ENCODE measurements at places on chromosomes 7 and 10. TPM values are rescaled to one million over a fixed set of nuclear protein-coding genes. Genes with fewer than 3 reads are reported as not detected.

The CFAP46 gene
- 1.8 TPM for total RNA-seq

The CYP2C9 gene
- not detected for total RNA-seq

The SVOPL gene
- not detected for total RNA-seq

The C7orf33 gene
- total RNA-seq: not detected

The AKR1C8 gene
- not detected for total RNA-seq

The CDHR1 gene
- total RNA-seq: 1.8 TPM

The DNAJC1 gene
- total RNA-seq: 20.1 TPM

The DBF4 gene
- 35.3 TPM for total RNA-seq

The ATOH7 gene
- total RNA-seq: 0.07 TPM

The TMEM229A gene
- total RNA-seq: not detected

The TAF6 gene
- total RNA-seq: 44.0 TPM

The PLAC9 gene
- not detected for total RNA-seq

The ATG9B gene
- total RNA-seq: 0.18 TPM

The PCDH15 gene
- not detected for total RNA-seq

The HOXA11 gene
- 0.07 TPM for total RNA-seq

The FKBP6 gene
- not detected for total RNA-seq

The NEUROG3 gene
- not detected for total RNA-seq

The ANK3 gene
- total RNA-seq: 11.6 TPM

The TFEC gene
- total RNA-seq: not detected

The PRPS1L1 gene
- not detected for total RNA-seq

The MKX gene
- total RNA-seq: 0.11 TPM

The CDC123 gene
- total RNA-seq: 118 TPM

The CPN1 gene
- not detected for total RNA-seq

The SSC4D gene
- 1.5 TPM for total RNA-seq

The LRRC18 gene
- total RNA-seq: not detected

The CLDN3 gene
- not detected for total RNA-seq

The GSTO1 gene
- total RNA-seq: 168 TPM

The VWA2 gene
- 0.60 TPM for total RNA-seq

The SUN3 gene
- not detected for total RNA-seq

The UPK3B gene
- 2.6 TPM for total RNA-seq

The NKX1-2 gene
- 5.5 TPM for total RNA-seq

The HOXA1 gene
- 8.3 TPM for total RNA-seq

The GRID2IP gene
- 0.14 TPM for total RNA-seq

The CCDC136 gene
- 2.4 TPM for total RNA-seq

The GRK5 gene
- 14.8 TPM for total RNA-seq

The ADGRA1 gene
- not detected for total RNA-seq

The VOPP1 gene
- 94.1 TPM for total RNA-seq

The OR13A1 gene
- total RNA-seq: not detected

The PON1 gene
- not detected for total RNA-seq

The CYP3A7 gene
- not detected for total RNA-seq

The KCNH2 gene
- total RNA-seq: not detected

The FAM25A gene
- total RNA-seq: not detected

The DOCK1 gene
- 48.4 TPM for total RNA-seq

The SMNDC1 gene
- 15.3 TPM for total RNA-seq

The ASZ1 gene
- total RNA-seq: not detected

The MRPL43 gene
- total RNA-seq: 81.4 TPM

The EVX1 gene
- total RNA-seq: not detected

The GLI3 gene
- total RNA-seq: 8.3 TPM

The LAMB1 gene
- total RNA-seq: 219 TPM

The MORN4 gene
- 9.7 TPM for total RNA-seq

The ZNF655 gene
- total RNA-seq: 55.1 TPM

The CTBP2 gene
- total RNA-seq: 101 TPM

The ZPBP gene
- not detected for total RNA-seq

The OR2F1 gene
- not detected for total RNA-seq

The ADAM8 gene
- total RNA-seq: 137 TPM

The CHST15 gene
- 31.9 TPM for total RNA-seq

The HABP2 gene
- not detected for total RNA-seq

The DRGX gene
- total RNA-seq: not detected

The GNG11 gene
- total RNA-seq: 1.7 TPM
